ENCODE measurements at places on chromosomes 16 and 17. TPM values are rescaled to one million over a fixed set of nuclear protein-coding genes. Genes with fewer than 3 reads are reported as not detected.

DNA sequence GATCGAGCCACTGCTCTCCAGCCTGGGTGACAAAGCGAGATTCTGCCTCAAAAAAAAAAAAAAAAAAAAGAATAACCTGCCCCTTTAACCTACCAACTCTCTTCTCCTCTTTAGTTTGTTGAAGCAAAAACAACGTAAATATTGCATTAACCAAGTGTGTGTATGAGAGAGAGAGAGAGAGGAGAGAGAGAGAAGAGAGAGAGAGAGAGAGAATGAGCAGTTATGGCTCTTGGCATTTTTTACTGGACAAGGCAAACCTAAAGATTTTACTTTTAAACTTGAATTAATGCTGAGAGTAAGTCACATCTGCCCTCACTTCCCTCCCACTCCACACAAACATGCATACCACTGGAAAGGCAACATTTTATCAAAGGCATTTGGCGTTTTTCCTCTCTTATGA is 3.0 kb upstream of the SLFN5 start:
- DNase-seq = no peak

- DNase-seq = no peak
Measured at GRCh38 chr16:65657071-65657494, 535.2 kb upstream of the CDH11 start.

The CCL4 gene
- total RNA-seq = 8.6 TPM

- no peak for DNase-seq
Measured at GRCh38 chr17:19712436-19713004, 3.9 kb downstream of the SLC47A2 start.

The P2RX5 gene
- total RNA-seq = 2.4 TPM

DNA sequence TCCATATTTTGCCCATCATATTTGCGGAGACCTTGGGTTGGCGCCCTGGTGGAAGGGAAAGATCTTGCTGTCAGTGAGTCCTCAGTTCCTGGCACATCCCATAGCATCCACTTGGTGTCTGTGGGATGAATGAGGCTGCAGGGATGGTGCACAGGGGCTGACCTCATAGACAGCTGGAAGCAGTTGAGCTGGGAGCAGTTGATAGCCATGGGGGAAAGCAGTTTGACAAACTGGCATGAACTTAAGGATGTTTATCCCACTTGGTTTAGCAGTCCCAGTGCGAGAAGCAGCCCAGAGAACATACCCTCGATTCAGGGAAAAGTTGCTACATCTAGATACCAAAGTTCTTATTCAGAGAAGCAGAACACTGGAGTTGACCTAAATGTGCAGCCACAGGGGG is 80.7 kb downstream of the SNX29 start:
- no peak for DNase-seq

The KRT31 gene
- total RNA-seq = not detected

DNA sequence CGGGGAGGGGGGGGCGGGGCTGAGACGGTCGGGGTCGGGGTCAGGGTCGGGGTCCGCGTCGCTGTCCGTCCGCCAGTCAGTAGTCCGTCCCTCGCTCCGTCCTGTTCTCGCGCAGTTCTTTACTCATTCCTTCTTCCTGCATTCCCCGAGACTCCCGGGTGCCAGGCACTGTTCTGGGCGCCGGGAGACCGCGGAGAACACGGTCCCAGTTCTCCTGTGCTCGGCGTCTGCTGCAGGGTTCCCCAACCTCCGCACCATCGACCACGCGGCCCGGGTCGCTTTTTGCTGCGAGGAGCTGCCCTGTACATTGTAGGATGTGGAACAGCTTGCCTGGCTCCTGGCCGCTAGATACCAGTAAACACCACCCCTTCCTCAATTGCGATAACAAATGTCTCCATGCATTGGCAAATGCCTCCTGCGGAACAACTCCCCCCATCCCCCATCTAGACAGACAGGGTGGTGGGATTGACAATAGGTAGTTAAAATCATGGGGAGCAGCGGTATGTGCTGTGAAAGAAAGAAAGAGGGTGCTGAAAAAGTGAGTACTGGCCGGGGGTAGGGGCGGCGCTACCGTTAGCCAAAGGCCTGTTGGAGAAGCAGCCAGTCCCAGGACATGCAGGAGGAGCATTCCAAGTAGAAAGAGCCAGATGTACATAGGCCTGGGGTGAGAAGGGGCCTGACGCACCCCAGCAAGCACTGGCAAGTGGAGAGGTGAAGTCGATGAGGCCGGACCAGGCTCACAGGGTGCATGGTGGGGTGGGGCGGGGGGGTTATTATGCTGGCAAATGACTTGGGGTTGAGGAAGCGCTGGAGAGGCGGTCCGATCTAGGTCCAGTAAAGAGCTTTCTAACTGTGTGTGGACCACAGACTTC is 631 bp downstream of the TRAF7 start:
- DNase-seq = no peak

- DNase-seq = no peak
Measured at GRCh38 chr16:28091656-28092055, 28.1 kb upstream of the GSG1L start.

The KRT32 gene
- total RNA-seq = not detected

The OR1A1 gene
- not detected for total RNA-seq

The TP53TG3 gene
- not detected for total RNA-seq

The FN3K gene
- 5.4 TPM for total RNA-seq

The RHBDL3 gene
- total RNA-seq = 1.1 TPM

- DNase-seq = no peak
Measured at GRCh38 chr17:15185625-15185991, 79.5 kb downstream of the PMP22 start.

- DNase-seq = no peak
Measured at GRCh38 chr17:45013021-45013997, 38.1 kb downstream of the DCAKD start.

DNA sequence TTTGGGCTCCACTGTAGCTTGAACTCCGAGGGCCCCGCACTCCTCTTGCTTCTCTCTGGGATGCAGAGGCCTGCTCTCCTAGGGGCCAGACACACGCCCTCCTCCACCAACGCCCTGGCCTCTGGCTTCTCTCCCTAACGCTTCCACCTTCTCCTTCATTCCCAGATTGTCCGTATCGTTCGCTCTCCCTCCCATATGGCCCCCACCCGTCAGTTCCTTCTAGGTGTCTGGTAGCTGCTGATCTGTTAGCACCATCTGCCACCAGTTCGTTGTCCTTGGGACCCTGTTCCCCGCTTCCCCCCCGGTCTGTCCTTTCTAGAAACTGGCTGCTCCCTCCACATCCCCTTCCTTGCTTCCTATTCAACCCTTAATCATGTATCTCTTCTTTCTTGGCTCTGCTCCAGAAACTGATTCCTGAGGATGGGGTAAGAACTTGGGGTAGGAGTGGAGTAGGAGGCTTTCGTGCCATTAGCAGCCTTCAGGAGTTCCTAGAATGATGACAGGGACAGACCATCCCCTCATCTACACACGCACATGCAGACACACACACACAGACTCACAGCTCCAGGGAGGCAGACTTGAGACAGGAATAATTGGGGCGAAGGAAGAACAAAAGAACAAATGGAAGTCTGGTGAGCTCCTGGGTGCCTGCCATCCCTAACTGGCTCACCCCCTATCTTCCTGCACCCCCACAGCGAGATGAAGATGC is 4.3 kb downstream of the ATP1B2 start:
- DNase-seq = no peak

DNA sequence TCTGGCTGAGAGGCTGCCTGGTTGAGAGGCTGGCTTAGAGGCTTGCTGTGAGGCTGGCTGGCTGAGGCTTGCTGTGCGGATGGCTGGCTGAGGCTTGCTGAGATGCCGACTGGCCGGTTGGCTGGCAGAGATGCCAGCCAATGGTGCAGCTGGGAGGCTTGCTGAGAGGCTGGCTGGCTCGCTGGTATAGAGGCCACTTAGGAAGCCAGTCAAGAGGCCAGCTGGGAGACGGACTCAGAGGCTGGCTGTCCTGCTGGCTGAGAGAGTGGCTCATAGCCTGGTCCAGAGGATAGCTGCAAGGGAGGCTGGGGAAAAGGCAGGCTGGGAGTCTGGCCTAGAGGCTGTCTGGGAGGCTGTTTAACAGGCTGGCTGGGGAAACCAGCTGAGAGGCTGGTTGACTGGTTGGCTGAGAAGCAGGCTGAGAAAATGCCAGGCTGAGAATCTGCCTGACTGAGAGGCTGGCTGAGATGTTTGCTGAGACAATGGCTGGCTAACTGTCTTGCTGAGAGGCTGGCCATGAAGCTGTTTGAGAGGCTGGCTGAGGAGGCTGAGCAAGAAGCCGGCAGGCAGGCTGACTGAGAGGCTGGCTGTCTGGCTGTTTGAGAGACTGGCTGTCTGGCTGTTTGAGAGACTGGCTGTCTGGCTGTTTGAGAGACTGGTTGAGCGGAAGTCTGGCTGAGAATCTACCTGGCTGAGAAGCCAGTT is 37.5 kb upstream of the ACSM2B start:
- no peak for DNase-seq

The C1QL1 gene
- total RNA-seq = 10.4 TPM

DNA sequence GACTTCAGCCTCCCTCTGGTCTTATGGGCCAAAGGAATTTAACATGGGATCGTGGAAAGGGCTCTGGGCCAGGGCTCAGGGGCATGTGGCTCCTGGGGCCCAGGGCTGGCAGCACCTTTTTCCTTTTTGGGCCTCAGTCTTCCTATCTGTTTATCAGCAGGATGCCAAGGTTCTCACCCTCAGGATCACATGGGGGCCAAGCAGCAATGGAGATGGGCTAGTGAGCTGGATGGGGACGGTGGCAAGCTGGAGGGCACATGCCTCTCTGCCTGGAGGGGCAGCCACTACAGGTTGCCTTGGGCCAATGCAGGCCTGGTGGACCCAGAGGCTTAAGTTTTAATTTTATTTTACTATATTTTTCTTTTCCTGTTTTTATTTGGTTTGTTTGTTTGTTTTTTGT is 95.4 kb downstream of the CYLD start:
- no peak for DNase-seq

The TRAP1 gene
- 71.1 TPM for total RNA-seq

GRCh38 chr17:28748852-28749515 is 5.2 kb downstream of the TRAF4 start:
- no peak for DNase-seq

GRCh38 chr16:87012954-87013938 is 303.9 kb downstream of the C16orf95 start:
- DNase-seq = no peak
